ENCODE measurements at places on chromosomes 4 and X.

- no peak overlapping the region for H3K4me3 ChIP-seq
- no peak for DNase-seq
- peaks cover 2% of the 10 kb centered on the region for H3K36me3 ChIP-seq
- H3K27ac ChIP-seq, result no peak overlapping the region
- no peaks in the 10 kb centered on the region for H3K4me1 ChIP-seq
- H3K27me3 ChIP-seq, result no peaks in the 10 kb centered on the region
Observed at GRCh38 chr4:119477412-119478053, 151.1 kb downstream of the PDE5A start.

- H3K36me3 ChIP-seq, result no peaks in the 10 kb centered on the region
- no peak overlapping the region for H3K4me3 ChIP-seq
- no peaks in the 10 kb centered on the region for H3K27me3 ChIP-seq
- no peak overlapping the region for H3K27ac ChIP-seq
Observed at GRCh38 chr4:155614111-155614762, 52.4 kb upstream of the GUCY1A1 start.

DNA sequence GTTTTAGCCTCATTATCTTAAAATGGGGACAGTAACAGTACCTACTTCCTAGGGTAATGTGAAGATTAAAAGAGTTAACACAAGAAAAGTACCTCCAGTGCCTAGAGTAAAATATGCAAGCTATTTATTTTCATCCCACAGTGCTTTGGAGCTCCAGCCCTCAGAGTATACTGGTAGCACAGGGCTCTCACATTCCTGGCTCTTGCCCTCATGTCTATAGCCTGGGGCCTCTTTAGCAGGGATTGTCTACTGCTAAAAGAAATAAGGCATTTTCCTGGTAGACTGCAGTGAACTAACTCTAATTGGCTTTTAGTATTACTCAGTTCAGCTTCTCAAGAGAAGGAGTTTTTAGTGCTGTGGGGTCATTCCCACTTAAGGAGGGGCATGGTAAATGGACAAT is 60.8 kb downstream of the RRAGB start:
- no peak for DNase-seq
- H3K27ac ChIP-seq, result no peak overlapping the region
- H3K4me3 ChIP-seq, result no peak overlapping the region
- no peaks in the 10 kb centered on the region for H3K27me3 ChIP-seq
- no peaks in the 10 kb centered on the region for H3K4me1 ChIP-seq
- H3K36me3 ChIP-seq, result no peaks in the 10 kb centered on the region

DNA sequence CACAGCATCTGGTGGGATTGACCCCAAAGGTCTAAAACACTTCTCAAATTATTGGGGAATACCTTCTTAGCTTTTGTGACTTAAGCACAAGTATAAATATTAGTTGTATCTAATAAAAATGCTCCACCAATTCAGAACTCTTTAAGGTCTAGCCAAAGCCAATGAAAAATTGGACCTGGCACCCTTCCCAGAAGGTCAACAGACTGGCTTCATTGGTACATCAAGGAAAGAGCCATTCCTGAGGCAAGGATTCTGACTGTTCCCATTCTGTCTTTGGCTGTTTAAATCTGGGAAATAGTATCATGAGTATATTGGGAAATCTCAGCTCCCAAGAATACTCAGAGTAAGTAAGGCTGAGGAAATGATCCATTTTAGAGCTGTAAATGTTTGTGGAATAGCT is 153.0 kb upstream of the TRPC5 start:
- DNase-seq, result no peak
- H3K27ac ChIP-seq, result no peak overlapping the region
- no peaks in the 10 kb centered on the region for H3K27me3 ChIP-seq
- no peaks in the 10 kb centered on the region for H3K4me1 ChIP-seq
- no peak overlapping the region for H3K4me3 ChIP-seq

GRCh38 chr4:43234626-43235415 is 342.3 kb downstream of the GRXCR1 start:
- no peaks in the 10 kb centered on the region for H3K27me3 ChIP-seq
- H3K4me1 ChIP-seq, result no peaks in the 10 kb centered on the region
- no peak for DNase-seq
- H3K36me3 ChIP-seq, result no peaks in the 10 kb centered on the region
- no peak overlapping the region for H3K4me3 ChIP-seq

- peak; percentile 69 for DNase-seq
- H3K36me3 ChIP-seq, result no peaks in the 10 kb centered on the region
- H3K4me1 ChIP-seq, result peaks cover 36% of the 10 kb centered on the region
- H3K27ac ChIP-seq, result peak overlapping the region; percentile 99
Observed at GRCh38 chr4:119209077-119209476, 3.4 kb upstream of the USP53 start.

- DNase-seq, result no peak
- H3K36me3 ChIP-seq, result no peaks in the 10 kb centered on the region
- H3K27me3 ChIP-seq, result no peaks in the 10 kb centered on the region
- no peaks in the 10 kb centered on the region for H3K4me1 ChIP-seq
Observed at GRCh38 chrX:29143356-29143755, 556.1 kb downstream of the IL1RAPL1 start.

Data from keratinocyte (primary cell).